Erythroblast (primary cell): ENCODE measurements at places on chromosomes 5 and 9.

GRCh38 chr5:59236448-59236847 is 653.6 kb downstream of the RAB3C start:
- no peak for DNase-seq

DNA sequence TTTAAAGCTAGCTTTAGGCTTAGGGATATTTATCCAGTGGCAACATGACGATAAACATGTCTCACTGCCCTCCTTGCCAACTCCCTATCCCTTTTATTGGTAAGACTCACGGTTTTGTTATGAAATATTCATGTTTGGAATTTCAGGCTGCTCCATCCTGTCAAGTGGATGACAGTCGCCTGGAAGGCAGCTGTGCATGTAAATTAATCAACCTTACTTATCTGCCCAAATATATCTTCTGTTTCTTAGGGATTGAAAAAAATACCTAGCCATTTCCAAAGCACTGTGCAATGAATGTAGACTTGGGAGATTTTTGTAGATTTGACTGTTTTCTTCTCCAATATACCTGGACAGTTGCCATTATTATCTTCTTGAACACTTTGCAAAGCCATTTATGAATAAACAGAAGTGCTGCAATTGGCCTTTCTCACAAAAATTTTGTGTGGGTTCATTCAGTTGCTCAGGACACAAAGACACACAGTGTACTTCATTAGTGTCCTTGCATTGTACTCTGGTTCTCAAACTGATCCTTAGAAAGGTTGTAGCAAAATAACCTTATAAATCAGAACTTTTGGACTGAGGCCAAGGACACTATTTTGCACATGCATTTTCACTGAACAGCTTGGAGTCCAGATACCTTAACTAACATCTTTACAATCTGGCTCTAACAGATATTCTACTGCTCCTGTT is 889.4 kb upstream of the SEMA6A start:
- no peak for DNase-seq

GRCh38 chr5:1833264-1834021 is 32.2 kb downstream of the NDUFS6 start:
- no peak for DNase-seq

GRCh38 chr5:95768731-95769130 is 37.6 kb downstream of the RHOBTB3 start:
- no peak for DNase-seq

- peak; percentile 78 for DNase-seq
Observed at GRCh38 chr5:140239939-140240700, 62.8 kb downstream of the PFDN1 start.

GRCh38 chr9:35611230-35611797 is 6.3 kb downstream of the TESK1 start:
- peak; percentile 65 for DNase-seq

GRCh38 chr9:69034071-69034470 is 1.5 kb upstream of the FXN start:
- DNase-seq = no peak

- no peak for DNase-seq
Observed at GRCh38 chr5:150082374-150082773, 4.0 kb downstream of the CSF1R start.

DNA sequence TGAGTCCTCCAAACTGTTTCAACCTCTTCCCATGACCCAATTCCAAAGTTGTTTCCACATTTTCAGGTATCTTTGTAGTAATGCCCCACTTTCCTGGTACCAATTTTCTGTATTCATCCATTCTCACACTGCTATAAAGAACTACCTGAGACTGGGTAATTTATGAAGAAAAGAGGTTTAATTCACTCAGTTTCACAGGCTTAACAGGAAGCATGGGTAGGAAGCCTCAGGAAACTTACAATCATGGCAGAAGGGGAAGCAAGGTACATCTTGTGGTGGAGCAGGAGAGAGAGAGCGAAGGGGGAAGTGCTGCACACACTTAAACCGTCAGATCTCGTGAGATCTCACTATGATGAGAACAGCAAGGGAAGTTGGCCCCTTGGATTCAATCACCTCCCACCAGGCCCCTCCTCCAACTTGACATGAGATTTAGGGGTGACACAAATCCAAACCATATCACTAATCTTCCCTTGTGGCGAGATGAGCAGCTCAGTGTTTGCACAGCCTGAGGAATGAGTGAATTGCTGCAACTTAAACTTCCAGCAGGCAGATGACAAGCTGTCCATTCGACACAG is 42.9 kb downstream of the TRIP13 start:
- no peak for DNase-seq

DNA sequence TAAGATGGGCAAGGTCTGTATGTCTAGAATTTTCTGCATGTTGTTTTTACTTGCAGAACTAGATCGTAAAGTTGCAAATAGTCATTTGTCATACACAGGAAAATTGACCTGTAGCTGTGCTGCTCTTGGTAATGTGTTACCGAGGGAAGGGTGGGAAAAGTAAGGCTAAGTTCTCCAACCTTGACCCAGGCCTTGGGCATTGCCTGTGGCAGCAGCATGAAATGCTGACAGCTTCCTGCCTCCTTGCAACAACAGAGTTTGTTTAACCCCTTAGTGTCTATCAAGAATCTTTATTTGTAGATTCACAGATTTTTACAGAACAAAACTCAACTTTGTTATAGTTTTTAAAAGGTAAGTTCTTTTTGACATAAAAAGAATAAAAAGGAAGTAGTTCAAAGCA is 48.3 kb downstream of the ERCC6L2 start:
- DNase-seq = no peak

DNA sequence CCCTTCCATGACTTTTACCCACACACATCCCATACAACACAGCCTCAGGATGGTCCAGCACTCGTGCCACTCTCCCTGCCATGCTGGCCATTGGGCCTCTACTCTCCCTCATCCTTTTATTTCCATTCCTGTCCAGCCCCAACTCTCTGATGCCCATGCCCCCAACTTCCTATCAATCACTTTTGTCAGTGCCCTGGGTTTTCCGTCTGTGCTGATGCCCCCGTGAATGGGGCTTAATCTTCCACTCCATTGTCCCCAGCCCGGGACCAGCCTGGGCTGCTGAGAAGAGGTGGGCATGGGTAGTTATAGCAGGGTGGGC is 12.6 kb upstream of the ACSL6 start:
- no peak for DNase-seq

DNA sequence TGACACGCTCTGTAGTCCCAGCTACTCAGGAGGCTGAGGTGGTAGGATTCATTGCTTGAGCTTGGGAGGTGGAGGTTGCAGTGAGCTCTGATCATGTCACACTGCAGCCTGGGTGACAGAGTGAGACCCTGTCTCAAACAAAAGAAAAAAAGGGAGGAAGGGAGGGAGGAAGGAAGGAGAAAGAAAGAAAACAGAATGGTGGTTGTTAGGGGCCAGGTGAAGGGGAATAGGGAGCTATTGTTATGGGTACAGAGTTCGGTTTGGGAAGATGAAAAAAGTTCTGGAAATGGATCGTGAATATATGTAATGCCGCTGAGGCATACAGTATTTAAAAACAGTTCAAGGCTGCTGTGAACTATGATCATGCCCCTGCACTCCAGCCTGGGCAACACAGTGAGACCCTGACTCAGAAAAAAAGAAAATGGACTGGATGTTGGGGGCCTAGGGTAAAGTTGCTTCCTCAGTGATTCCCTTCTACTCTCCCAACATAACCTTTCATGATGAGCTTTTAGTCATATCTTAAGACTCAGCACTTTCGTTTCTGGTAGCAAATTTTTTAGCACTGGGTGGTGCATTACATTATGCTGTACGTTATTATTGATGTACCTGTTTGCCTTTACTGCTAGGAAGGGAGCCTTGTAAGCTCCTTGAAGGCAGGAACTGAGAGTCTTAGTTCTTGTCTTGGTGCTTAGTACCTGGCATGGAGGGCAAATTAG is 4.0 kb downstream of the CTNNA1 start:
- DNase-seq = peak; percentile 18

- DNase-seq = no peak
Observed at GRCh38 chr5:6457592-6457991, 8.9 kb downstream of the UBE2QL1 start.
